ENCODE measurements at places on chromosomes 3 and 15.

GRCh38 chr3:169722724-169723123 is 42.1 kb downstream of the TERC start:
- DNase-seq, result no peak

GRCh38 chr15:39888809-39889208 is 31.3 kb downstream of the GPR176 start:
- DNase-seq, result no peak

GRCh38 chr15:27448986-27449385 is 478.0 kb downstream of the GABRG3 start:
- no peak for DNase-seq

GRCh38 chr15:33211176-33211808 is 16.8 kb upstream of the FMN1 start:
- no peak for DNase-seq

DNA sequence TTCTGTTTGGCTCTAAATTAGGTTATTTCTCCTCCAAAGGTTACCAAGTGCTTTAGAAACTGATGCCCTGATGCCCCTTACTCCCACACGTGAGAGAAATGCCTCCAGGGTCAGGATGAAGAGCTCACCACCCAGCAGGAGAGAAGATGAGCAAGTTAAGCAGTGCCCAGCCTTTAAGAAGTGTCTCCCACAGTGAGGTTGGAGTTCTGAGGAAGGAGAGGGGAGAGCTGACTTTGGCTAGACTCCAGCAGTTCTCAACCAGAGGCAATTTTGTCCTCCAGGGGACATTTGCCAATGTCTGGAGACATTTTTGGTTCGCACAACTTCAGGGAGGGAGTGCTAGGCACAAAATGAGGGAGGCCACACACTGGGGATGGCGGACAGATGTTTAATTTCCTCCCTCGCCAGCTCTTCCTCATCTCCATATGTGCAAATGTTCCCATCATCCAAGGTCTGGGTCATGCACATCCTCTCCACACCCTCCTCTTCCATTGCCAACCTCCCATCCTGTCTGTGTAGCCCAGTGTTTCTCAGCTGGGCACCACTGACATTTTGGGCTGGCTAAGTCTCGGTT is 50.6 kb upstream of the SLC7A14 start:
- no peak for DNase-seq

DNA sequence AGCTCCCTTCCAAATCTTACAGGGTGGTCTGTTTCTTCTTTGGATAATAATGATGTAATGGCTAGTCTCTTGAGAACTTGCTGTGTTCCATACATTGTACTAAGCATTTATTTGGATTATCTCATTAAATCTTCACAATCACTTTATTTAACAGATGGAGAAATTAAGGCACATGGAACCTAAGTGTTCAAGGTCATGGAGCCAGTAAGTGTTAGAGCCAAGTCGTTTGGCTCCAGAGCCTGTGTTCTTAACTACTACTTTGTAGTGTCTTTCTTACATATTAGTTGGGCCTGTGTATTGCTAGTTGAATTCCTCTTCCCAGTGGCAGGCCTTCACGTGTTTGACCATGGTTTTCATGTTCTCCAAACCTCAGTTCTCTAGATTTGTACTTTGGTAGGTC is 177.8 kb downstream of the ATG7 start:
- DNase-seq, result no peak

DNA sequence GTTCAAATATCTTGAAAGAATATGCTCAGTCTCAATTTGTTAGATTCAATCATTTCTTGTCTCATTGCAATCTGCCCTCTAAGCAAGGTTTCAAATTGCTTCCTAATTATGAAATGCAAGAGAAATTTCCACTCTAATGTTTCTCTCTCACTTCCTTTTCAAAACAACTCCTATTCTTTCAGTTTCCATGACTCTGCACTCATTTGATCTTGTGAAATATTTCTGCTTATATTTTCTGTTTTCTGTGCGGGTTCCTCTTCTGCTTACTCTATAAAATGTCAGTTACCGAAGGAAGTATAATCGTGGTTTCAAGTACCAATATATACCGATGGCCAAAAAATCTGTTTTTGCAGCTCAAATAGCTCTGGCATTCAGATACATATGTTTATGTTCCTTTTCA is 521.9 kb upstream of the NAALADL2 start:
- no peak for DNase-seq

- DNase-seq, result no peak
These were observed 74.7 kb downstream of the ZNF148 start for GRCh38 chr3:125300416-125300815.

DNA sequence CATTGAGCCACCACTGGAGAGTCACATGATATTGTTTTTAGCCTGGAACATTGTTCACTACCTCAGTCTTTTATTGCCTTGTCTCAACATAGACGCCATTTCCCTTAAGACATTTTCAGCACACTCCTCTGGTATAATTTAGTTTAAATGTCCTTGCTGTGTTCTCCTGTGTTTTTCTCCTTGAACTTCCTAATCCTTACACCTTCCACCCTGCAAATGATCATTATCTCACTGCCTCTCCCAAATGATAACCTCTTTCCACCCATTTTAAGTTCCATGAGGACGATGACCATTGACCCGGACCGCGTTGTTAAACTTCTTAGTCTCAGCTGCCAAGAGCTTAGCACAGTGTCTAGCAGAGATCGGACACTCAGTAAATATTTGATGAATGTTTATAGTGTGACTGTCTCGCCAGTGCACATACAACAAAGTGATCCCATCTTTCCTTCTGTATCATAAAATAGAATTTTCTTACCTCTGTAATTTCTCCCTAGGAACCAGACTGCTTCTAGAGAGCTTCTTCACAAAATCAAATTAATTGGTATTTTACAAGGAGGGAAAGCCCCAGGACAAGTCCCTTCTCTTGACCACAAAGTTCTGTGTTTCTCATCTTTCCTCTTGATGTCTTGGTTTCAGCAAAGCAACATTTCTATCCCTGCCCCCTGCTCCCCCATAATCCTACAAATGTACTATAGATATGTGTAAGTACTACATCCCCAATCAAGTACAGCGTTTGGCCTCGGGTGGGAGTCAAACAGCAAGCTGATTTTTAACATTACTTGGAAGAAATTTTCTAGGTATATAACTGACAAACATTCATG is 429.6 kb downstream of the LPP start:
- no peak for DNase-seq

DNA sequence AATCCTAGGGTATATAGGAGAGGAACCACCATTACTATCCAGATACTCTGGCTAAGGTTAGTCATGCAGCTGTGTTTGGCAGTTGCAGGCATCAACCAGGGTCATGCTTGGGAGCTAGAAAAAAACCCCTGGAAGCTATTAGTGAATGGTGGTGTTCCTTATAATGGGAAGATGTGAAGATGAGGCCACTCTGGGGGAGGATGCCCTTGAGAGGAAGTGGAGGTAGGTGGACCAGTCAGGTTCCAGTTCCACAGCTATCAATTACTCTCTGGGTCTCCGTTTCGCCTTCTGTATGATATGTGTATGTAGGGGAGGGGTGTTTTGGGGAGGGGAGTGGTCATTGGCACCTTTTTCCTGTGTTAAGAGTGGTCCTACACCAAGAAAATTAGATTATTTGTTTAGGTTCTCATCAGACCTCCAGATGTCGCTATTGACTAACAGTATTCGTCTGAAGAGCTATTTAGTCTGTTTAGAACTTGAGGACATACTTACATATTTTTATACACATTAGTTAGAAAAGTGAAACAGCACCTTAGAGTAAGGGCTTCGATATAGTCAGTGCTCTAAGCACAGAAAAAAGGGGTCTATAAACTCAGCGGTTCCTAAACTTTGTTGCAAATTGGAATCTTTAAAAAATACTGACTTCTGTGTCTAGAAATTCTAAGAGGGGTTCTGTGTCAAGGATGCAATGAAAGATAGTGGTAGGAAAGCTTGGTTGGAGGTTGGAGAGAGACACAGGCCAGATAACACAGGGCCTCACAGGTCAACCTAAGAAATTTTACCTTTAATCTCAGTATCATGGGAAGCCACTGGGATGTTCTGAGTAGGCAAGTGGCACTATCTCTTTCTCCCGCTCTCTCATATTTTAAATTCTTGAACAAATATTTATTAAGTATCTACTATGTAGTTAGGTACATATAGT is 9.1 kb upstream of the HPS3 start:
- no peak for DNase-seq

GRCh38 chr3:27573780-27574437 is 89.7 kb upstream of the SLC4A7 start:
- DNase-seq, result no peak

DNA sequence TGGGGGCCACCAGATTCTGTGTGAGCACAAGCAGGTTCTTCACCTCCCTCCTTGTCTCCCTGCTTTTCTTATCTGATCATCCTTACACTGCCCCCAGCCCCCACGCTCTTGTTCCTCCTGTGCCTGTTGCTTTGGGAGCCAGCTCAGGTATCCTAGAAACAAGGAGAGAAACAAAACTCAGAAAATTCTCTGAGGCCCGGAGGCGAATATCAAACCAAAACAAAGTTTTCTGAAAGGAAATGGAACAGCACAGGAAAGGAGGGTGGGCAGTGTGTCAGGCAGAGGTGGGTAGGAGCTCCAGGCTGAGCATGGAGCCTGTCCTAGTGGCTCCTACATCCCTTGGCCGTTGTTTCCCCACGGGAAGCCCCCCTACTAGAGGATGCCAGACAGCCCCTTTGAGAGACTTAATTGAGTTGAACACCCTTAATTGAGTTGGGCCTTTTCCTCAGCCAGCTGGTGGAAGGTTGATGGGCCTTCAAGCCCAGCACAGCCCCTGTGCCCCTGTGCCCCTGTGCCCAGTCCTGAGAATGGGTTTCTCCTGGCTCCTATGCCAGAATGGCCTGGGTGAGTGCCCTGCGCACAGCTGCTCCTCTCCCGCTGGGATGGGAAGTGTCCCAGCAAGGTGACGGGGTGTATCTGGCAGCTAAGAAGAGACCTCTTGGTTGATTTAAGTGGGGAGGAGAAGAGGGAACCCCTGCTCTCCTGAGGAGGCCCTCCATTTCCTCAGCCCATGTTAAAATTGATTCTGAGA is 22.8 kb upstream of the JMJD7 start:
- no peak for DNase-seq

DNA sequence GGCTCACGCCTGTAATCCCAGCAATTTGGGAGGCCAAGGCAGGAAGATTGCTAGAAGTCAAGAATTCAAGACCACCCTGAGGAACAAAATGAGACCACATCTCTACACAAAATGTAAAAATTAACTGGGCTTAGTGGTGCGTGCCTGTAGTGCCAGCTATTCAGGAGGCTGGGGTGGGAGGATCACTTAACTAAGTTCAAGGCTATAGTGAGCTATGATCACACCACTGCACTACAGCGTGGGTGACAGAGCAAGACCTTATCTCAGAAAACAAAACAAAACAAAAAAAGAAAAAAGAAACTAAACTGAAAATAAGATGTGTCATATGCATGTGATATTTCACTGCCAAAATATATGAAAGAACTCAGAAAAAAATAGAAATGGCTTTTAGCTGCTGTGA is 243.3 kb upstream of the CCDC54 start:
- no peak for DNase-seq

DNA sequence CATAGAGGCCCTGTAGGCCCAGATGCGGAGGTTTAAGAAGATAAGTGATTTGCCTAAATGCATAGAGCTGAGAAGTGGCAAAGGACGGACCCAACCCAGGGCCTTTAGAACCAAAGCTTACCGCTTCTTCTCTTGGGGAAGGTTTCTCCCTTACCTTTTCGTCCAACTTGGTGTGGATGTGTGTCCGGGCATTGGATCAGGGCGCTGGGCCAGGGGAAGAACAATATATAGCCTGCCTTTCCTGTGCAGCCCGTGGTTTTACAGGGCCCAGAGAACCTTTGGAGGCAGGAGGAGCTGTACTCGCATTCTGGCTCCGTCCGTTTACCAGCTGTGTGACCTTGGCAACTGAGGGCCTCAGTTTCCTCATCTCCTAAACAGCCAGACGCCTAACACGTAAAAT is 686 bp upstream of the P3H2 start:
- DNase-seq, result peak; percentile 18

- no peak for DNase-seq
These were observed 241.2 kb downstream of the KBTBD8 start for GRCh38 chr3:67239353-67239752.

DNA sequence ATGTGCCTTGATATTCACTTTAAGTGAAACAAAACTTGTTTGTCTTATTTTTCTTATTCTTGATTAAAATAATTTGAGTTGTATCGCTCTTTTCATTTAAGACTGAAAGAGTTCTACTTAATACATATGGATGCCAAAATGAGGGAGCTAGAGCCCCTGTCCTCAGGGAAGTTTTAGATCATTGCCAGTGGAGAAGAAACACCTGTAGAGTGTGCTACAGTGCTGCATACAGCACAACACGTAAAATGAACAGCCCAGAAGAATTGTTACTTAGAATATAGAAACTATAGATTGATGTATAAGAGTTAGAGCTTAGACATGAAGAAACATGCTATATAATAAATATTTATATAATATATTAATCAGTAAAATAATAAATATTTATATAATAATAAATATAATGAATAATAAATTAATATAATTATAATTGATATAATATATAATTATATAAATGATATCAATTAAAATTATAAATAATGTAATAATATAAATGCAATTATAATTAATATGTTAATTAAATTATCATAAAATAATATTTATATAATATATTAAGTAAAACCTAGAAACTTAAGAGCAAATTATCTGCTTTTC is 1234.7 kb downstream of the ROBO2 start:
- no peak for DNase-seq

DNA sequence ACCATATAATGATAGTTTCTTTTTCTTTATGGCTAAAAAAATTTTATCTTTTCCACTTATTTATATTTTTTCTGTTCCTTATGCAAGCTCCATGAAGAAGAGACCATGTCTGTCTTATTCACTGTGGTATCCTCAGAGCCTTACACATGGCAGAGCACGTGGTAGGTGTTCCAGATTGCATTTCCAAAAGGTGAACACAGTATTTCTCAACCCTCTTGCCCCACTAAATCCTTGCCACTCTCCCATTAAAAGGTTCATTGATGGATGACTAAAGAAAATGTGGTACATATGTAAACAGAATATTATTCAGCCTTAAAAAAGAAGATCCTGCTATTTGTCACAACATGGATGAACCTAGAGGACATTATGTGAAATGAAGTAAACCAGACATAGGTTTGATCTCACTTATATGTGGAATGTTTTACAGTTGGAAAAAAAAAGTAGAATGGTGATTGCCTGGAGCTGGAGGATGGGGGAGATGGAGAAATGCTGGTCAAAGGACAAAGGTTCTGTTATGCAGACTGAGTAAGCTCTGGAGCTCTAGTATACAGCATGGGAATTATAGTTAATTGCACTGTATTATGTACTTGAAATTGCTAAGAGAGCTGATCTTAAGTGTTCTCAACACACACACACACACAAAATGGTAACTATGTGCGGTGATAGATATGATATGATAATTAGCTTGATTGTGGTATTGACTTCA is 266.7 kb downstream of the CNTN3 start:
- DNase-seq, result no peak

GRCh38 chr3:64079369-64080150 is 56.3 kb upstream of the PSMD6 start:
- DNase-seq, result no peak

GRCh38 chr3:127903611-127904375 is 11.2 kb upstream of the KBTBD12 start:
- no peak for DNase-seq

- DNase-seq, result no peak
These were observed 95.4 kb downstream of the TBC1D2B start for GRCh38 chr15:77982127-77982490.
